ENCODE measurements at places on chromosomes 6 and 20. TPM values are rescaled to one million over a fixed set of nuclear protein-coding genes. Genes with fewer than 3 reads are reported as not detected.
A peak's percentile ranks its signal among the peaks of the same experiment; 100 is the strongest.

The FAXC gene
- 5.4 TPM for total RNA-seq

The BMP2 gene
- total RNA-seq = 22.7 TPM

The ZBTB46 gene
- 19.7 TPM for total RNA-seq

The DACT2 gene
- 2.5 TPM for total RNA-seq

The FAM229B gene
- 8.2 TPM for total RNA-seq

GRCh38 chr6:44010411-44011349 is 116.6 kb downstream of the MRPL14 start:
- DNase-seq = peak; percentile 63

The LY6G6D gene
- not detected for total RNA-seq

DNA sequence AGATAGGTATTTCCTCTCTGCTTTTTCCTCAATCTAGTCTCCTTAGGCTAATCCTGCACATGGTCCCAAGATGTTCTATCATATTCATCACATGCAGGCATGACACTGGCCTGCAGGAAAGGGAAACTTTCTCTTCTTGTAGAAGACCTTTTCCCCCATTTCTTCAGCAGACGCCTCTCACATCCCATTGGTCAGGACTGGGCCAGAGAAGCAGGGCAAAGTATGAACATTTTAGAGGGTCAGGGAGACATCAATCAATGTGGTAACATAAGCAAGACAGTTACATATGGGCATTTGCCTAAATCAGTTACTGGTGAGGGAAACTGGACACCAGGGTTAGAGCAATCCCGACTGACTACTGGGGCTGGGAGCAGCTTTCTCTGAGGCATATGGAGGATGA is 90.1 kb downstream of the CRYBG1 start:
- DNase-seq = no peak

DNA sequence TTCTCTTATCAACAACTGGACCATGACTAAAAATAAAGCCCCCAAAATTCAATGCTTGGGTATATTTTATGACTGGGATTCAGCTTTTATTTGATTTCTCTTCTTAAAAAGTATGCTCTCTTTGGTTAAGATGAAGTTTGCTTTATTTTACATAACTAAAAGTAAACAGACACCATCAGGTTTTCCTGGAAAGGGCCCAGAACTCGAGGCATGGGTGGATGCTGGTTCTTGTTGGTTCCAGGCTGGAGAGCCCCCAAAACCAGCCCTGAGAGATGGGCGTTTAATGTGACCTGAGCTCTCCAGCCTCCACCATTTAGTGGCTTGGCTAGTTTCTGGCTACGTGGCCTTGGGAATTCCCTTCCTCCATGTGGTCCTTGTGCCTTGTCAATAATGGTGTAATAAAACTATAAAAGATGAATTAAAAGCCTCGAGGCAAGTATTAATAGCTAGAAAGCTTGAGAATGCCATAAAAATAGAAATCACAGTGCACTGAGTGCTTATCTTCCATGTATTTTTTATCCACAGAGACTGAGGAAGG is 34.1 kb downstream of the BANF2 start:
- DNase-seq = no peak

- no peak for DNase-seq
Observed at GRCh38 chr6:128206610-128207426, 306.0 kb upstream of the THEMIS start.

- DNase-seq = no peak
Observed at GRCh38 chr6:134826889-134827737, 122.8 kb downstream of the ALDH8A1 start.

The BPIFA1 gene
- not detected for total RNA-seq

DNA sequence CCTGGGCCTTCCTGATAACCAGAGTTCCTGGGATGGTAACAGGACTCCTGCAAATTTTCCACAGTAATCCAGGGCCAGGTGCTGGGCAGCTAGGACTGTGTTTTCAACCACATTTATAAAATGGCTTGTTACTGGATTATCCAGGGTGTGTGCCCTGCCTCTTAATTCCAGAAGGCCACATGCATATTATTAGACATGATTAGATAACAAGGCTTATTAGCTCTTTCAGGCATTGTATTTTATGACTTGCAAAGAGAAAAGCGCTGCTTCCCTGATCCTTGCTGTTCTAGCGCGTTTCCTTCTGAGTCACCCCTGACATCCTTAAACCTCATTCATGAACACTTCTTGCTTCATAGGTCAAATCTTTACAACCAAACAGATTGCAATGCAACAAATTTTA is 208.6 kb downstream of the UST start:
- no peak for DNase-seq

DNA sequence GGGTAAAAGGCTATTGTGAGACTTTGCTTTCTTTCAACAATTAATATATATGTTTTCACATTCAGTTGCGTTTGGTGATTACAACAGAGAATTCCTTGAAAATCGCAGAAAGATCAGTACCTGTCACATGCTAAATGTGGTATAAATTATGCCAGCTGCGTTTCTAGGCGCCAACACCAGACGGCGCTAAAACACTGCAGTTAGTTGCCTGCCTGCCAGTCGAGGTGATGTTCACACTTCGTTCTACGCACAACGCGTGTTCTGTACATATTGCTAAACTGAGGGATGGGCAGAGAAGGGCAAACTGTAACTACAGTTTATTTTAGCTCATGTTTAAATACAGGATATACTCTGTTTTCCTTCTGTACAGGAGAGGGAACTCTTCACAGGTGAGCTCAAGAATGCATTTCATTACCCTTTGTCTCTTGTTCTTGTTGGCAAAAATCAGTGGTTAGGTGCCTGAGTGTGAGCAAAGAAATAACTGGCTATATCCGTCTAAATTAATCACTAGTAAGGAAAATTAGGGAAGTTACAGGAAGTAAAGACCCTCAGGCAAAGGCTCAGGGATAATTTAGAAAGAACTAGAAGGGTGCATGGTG is 100.1 kb upstream of the RGS17 start:
- peak; percentile 70 for DNase-seq

The PGC gene
- total RNA-seq = 1,050 TPM

- DNase-seq = no peak
Observed at GRCh38 chr20:21464916-21465315, 48.9 kb downstream of the NKX2-2 start.

- no peak for DNase-seq
Observed at GRCh38 chr20:20664795-20665589, 47.5 kb downstream of the RALGAPA2 start.

- no peak for DNase-seq
Observed at GRCh38 chr20:4929686-4930397, 71.5 kb downstream of the SLC23A2 start.

DNA sequence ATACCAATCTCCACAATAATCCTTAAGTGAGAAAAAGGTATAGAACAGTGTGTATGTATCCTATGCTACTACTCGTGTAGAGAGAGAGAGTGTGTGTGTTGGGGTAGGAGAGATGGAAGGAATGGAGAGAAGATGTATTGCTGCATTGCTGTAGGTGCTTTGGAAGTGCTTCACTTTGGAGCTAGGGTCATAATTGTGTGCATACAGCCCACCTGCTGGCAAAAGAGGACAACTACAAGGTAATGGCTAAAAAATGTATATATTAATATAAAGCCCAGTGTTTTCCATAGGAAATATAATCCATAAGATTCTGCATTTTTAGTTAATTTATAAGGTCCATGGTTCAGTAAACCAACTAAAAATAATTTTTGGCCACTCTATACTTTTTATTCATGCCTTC is 36.1 kb downstream of the SERAC1 start:
- DNase-seq = no peak

- no peak for DNase-seq
Observed at GRCh38 chr6:45432977-45433376, 55.2 kb upstream of the SUPT3H start.

DNA sequence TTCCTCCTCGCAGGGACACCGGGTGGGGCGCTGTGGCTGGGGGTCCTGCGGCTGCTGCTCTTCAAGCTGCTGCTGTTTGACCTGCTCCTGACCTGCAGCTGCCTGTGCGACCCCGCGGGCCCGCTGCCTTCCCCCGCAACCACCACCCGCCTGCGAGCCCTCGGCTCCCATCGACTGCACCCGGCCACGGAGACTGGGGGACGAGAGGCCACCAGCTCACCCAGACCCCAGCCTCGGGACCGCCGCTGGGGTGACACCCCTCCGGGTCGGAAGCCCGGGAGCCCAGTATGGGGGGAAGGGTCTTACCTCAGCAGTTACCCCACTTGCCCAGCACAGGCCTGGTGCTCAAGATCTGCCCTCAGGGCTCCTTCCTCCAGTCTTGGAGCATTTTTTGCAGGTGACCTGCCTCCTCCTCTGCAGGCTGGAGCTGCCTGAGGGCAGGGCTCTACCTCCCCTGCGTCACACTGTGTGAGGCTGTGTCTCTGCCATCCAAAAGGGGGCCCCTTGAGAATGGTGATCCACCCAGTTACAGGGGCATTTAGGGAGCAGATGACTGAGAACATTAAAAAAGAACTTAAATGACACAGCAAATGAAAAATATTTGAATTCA is 3.9 kb upstream of the CNPY3 start:
- DNase-seq = no peak

GRCh38 chr20:18436847-18437246 is 30.0 kb downstream of the DZANK1 start:
- DNase-seq = no peak

DNA sequence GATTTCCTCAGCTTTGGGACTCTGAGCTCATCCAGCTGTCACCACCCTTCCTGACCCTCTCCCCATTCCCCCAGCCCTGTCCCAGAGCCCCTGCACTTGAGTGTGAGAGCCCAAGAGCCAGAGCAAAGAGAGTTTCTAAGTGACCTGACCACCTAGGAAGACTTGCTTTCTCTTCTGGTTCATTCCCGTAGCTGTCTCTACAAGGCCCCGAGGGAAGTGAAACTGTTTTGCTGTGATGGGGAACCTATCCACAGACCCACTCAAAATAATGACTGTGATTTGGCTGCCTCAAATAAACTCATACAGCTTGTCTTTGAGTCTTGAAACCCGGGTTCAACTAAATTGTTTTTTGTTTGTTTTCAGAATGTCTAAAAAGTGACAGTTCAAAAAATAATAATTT is 74.6 kb upstream of the XRN2 start:
- no peak for DNase-seq

The FLRT3 gene
- total RNA-seq = 71.2 TPM

The ENPP5 gene
- 7.3 TPM for total RNA-seq

GRCh38 chr6:152232501-152233151 is 404.5 kb downstream of the SYNE1 start:
- DNase-seq = no peak

- peak; percentile 84 for DNase-seq
Observed at GRCh38 chr20:62409931-62410745, 3.1 kb upstream of the CABLES2 start.

The PDE10A gene
- 6.0 TPM for total RNA-seq

The MTG2 gene
- total RNA-seq = 26.5 TPM

The PSORS1C1 gene
- total RNA-seq = 8.2 TPM

The WFDC2 gene
- 113 TPM for total RNA-seq

- no peak for DNase-seq
Observed at GRCh38 chr20:15319439-15319838, 982.0 kb upstream of the FLRT3 start.

- DNase-seq = peak; percentile 53
Observed at GRCh38 chr20:35006009-35006408, 50.3 kb downstream of the MYH7B start.

The ENTPD6 gene
- total RNA-seq = 75.6 TPM

DNA sequence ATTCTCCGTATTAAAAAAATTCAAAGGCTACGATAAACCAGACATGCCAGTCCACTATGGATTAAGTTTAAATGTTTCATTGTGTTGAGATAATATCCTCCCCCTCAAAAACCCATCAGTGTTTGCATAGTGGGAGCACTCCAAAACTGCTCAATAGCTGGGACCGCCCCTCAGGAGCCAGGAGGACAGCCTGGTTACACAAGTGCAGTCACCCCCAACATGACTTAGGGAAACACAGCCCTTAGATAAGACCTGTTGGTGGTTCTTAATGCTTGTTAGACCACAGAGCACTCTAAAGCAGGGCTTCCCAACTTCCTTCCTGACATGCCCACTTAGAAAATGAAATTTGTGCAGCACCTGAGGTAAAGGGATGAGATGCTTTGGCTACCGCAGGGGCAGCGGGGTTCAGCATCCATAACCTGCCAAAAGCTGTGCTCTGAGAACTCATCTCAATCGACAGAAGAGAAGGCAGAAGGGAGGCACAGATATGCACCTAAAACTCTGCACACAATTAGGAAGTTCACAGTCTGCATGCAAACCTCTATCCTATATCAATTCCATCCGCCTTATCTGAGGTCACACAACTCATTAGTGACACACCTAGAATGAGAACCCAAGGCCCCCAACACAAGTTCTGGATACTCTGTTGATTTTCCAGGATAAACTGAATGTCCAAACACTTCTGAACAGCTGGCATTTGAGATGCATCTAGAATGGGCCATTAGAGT is 74.3 kb downstream of the RALGAPA2 start:
- no peak for DNase-seq

GRCh38 chr6:120290964-120291363 is 941.4 kb upstream of the MAN1A1 start:
- no peak for DNase-seq

- no peak for DNase-seq
Observed at GRCh38 chr20:46555370-46555956, 5.0 kb upstream of the OCSTAMP start.

DNA sequence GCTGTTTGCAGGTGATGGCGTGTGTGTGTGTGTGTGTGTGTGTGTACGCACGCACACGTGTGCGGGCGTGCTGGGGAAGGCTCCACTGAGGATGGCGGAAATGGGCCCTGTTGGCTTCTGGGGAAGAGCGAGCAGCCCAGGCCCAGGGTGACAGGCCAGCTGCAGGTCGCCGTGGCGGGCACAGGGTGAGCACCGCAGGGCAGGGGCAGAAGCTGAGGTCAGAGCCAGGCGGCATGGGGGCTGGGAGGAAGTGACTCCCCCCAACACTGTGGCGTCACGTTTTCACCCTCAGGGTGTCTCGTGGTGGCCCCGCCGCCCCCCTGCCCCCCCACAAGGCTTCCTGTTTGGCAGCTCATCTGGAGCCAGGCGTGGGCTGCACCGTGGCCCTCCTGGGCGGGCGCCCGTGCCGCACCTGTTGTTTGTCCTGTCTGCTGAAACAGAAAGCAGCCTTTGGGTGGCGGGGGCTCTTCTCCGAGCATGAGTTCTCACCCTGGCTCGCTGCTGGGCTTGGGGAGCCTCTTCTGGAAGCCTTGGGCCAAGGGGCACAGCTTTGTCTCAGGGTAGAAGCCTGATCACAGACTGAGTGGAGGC is 7.1 kb downstream of the RBM38 start:
- peak; percentile 78 for DNase-seq

DNA sequence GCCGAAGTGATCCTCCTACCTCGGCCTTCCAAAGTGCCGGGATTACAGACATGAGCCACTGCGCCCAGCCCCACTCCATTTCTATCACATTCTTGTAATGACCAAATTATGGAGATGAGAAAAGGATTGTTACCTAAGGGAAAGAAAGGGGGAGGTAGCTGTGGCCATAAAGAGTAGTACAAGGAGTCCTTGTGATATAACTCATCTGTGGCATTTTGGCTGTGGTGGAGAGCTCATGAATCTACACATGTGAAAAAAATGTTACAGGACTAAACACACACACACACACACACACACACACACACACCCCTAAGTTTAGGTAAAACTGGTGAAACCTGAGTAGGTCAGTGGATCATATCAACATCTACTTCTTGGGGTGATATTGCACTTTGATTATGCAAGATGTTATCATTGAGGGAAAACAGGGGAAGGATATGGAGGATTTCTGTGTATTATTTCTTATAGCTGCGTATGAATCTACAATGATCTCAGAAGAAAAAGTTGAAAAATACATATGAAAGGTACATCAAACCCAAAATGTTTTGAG is 251.5 kb downstream of the TSHZ2 start:
- DNase-seq = no peak

GRCh38 chr6:72936766-72937559 is 288.3 kb downstream of the KHDC1L start:
- DNase-seq = no peak

Measured in upper lobe of right lung (tissue), 1 donor.